Renal pelvis (tissue), 12 donors: ENCODE measurements at places on chromosomes 13 and 19. TPM values are rescaled to one million over a fixed set of nuclear protein-coding genes. Genes with fewer than 3 reads are reported as not detected.

DNA sequence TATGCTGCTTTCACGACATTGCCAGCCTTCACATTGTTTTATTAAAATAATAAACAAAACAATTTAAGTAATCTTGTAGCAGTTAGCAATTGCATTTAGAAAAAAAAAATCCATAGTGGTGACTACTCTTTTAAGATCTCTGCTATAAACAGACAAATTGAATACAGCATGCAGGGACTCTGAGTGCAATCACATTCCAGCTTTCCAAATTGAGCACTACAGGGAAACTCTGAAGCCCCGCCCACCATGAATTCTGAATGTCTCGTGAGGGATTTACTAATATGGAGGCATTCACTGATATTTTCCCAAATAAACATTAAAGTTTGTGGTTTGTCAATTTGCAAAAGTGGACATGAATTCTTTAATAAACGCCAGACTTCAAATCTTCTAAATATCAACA lies 698.8 kb downstream of the LIG4 start:
- no peak for DNase-seq

- DNase-seq: no peak
Measured at GRCh38 chr13:71090990-71091389, 776.0 kb downstream of the DACH1 start.

DNA sequence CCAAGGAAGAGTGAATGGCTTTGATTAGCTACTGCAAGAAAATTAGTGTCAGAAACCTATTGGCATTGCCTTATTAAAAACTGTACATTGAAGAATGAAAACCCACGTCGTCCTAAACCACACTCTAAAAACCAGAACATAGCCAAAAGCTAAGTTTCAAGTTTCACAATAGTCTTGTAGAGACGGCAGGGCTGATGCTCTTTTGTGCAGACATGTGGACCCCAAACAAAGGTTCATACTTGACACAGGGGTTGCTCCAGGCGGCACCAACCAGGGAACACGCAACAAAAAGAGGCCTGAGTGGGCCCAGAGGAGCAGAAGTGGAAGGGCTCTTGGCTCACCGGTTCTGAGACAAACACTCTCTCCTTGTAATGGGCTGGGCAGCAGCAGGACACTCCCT lies 28.6 kb upstream of the MIR17HG start:
- no peak for DNase-seq

GRCh38 chr13:62710787-62711186 lies 1295.1 kb upstream of the PCDH20 start:
- no peak for DNase-seq

Gene GJB6
- 3.5 TPM for polyA plus RNA-seq

Gene CEBPA
- 8.5 TPM for polyA plus RNA-seq

Gene MBD3L3
- polyA plus RNA-seq: not detected
